ENCODE measurements at places on chromosomes 6 and 20.

DNA sequence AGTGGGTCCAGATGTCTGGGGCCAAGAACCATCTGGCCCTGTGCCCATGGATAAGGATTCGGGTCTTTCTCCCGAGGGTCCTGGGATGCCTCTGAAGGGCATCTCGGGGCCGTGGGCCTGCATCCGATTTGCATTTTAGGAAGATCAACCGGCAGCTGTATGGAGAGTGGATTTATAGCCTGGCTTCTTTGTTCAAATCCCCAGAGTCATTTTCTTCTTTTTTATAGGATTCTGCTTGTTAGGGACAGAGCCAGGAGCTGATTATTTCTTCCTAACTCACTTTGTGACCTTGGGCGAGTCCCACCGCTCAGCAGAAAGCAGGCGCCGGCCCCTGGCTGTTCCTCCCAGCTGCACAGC lies 52.9 kb upstream of the APCDD1L start:
- DNase-seq = no peak

GRCh38 chr6:44078827-44079671 lies 48.2 kb downstream of the MRPL14 start:
- peak; percentile 76 for DNase-seq

- peak; percentile 44 for DNase-seq
Observed at GRCh38 chr6:842141-842540, 149.2 kb upstream of the EXOC2 start.

GRCh38 chr6:85065831-85066230 lies 301.4 kb upstream of the TBX18 start:
- DNase-seq = no peak

DNA sequence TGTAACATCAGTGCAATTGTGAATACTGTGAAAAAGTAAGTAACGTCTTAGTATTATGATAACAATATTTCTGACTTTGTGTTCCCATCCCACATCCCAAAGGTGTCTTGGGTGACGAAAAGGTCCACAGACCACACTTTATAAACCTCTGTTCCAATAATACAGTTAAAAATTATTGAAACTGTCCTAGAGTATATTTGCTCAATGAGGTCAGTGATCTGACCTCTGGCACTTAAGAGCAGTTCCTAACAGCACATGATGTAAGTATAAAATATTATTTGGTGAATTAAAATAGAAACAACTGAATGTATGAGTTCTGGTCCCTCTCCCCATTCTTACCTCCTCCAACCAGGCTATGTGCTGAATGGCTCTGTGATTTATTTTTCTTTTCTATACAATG lies 566.4 kb upstream of the MMS22L start:
- no peak for DNase-seq

GRCh38 chr20:25205277-25206062 lies 10.0 kb downstream of the ENTPD6 start:
- DNase-seq = no peak

GRCh38 chr6:51550243-51550642 lies 537.2 kb downstream of the PKHD1 start:
- no peak for DNase-seq

- DNase-seq = no peak
Observed at GRCh38 chr20:53201588-53201987, 229.4 kb downstream of the TSHZ2 start.

DNA sequence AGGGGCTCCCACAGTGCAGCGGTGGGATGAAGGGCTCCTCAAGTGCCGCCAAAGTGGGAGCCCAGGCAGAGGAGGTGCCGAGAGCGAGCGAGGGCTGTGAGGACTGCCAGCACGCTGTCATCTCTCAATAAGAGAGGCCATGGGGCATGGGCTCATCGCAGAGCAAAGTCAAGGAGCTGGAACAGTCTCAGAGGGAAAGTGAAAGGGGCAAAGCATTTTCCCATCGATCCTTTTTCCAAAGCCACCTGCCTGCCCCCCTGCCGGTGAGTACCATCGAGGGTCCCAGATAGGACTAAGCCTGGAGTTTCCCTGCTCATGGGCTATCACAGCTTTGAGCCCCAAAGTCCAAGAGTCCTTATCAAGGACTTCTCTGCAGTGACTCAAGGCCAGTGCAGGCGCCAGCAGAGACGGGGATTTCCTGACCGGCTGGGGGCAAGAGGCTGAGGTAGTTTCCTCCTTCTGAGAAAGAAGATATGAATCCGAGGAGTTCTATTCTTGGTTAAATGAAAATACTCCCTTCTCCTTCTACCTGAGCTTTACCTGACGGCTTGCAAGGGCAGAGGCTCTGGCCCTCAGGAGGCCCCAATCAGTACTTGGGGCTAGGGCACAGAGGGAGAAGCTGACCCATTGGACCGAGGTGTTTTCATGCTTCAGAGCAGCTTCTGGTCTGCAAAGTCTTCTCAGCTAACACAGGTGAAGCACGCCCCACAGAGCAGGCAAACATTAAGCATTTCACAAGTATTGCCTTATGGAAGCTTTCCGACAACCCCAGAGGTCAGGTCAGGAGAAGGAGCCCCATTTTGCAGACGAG lies 22.6 kb downstream of the ETV7 start:
- DNase-seq = peak; percentile 69

- no peak for DNase-seq
Observed at GRCh38 chr6:107801173-107801886, 22.8 kb downstream of the SCML4 start.

DNA sequence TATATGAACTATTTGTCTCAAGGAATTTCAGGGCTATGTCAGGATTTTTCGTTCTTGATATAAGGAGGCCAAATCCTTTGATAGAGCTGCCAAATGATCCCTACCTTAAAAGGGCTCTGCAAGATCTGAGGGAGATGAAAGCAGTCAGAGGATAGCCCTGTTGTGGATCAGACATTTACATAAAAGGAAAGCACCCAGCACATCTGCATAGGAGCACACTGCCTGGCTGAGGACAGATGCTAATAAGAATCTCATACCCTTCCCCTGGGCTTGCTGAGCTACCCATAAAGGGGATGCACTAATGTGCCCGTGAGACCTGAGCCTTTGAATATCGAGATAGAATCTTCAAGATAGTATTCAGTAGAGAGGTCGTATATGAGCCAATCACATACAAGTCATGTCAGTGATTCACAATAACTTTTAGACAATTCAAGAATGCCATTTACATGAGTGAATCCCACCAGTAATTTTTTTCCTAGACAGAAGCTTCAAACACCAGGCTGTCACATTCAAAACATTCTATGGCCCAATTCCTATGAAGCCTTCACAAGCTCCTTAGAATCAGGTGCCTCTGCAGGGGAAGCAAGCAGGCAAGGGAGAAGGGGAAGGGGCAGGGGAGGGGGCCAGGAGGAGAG lies 71.1 kb downstream of the STMND1 start:
- no peak for DNase-seq

- no peak for DNase-seq
Observed at GRCh38 chr6:20379231-20379630, 22.4 kb upstream of the E2F3 start.

- DNase-seq = peak; percentile 15
Observed at GRCh38 chr6:101918471-101918870, 525.0 kb downstream of the GRIK2 start.

- no peak for DNase-seq
Observed at GRCh38 chr20:21518292-21518991, 4.6 kb upstream of the NKX2-2 start.

GRCh38 chr20:432208-432607 lies 24.1 kb downstream of the RBCK1 start:
- no peak for DNase-seq

GRCh38 chr6:22613695-22614094 lies 44.3 kb downstream of the HDGFL1 start:
- DNase-seq = peak; percentile 89

- DNase-seq = no peak
Observed at GRCh38 chr6:164010441-164011103, 596.1 kb downstream of the QKI start.

DNA sequence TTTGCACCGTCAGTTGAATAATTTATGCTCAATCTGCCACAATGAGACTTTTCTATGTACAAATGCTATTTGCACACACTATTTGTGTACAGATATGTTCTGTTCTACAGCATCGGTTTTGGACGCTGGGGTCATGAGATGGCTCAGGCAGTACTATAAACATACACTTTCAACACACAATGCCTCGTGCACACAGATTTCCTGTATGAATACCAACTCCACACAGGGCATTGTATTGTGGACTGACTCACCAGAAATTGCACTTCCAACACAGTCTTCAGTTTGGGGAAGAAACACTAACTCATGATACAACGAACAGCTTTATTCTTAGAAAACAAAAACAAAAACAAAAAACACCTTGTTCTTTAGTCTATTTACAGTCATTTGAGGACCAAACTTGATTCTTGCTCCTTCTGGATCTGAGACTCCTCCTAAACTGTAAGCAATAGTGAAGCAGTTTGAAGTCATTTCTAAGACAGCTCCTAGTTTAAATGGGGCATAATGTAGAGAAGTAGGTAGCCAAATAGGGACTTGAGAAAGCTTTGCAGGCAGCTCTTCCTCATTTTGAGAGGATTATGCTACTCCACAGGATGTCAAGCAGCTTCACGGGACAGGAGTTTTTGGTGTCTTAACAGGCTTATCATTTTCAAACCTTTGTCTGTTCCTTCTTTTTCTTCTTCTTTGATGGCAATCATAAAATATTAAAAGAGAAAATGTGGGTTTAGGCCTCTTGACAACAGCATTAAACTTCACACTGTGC lies 33.7 kb downstream of the GJA10 start:
- DNase-seq = peak; percentile 35

- DNase-seq = no peak
Observed at GRCh38 chr20:49965781-49966305, 16.9 kb upstream of the SNAI1 start.

DNA sequence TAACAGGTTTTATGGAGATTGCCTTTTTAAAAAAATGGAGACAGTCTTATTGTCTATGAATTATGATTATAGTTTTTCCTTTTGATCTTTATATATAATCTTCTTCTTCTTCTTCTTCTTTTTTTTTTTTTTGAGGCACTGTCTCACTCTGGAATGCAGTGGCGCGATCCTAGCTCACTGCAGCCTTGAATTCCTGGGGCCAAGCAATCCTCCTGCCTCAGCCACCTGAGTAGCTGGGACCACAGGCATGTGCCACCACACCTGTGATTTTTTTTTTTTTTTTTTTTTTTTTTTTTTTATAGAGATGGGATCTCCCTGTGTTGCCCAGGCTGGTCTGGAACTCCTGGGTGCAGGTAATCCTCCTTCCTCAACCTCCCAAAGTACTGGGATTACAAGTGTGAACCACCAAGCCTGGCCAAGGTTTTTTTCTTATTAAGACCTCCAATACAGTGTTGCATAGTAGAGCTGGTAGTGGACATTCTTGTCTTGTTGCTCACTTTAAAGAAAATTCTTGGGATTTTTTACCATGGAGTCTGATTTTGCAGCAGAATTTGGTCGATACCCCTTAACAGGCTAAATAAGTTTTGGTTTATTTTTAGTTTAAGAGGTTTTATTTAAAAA lies 46.5 kb downstream of the STK4 start:
- peak; percentile 78 for DNase-seq

GRCh38 chr6:103167345-103168071 lies 1692.2 kb downstream of the HACE1 start:
- no peak for DNase-seq

DNA sequence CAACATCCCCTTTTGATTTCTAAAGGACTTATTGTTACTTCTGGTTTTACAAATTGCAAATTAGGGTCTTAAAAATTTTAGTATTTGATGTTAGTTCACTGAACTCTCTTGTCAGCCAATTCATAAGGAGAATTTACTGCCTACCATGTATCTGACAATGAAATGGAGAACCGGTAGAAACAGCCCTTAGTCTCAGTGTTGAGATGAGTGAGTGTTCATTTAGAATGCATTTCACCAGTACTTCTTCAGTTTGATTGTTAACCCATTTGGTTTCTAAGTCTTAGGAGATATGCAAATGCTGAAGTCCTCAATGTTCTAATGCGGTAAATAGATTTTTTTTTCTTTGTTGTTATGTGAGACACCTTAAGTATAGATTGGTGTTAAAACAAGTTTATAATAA lies 616.3 kb upstream of the FLRT3 start:
- no peak for DNase-seq

DNA sequence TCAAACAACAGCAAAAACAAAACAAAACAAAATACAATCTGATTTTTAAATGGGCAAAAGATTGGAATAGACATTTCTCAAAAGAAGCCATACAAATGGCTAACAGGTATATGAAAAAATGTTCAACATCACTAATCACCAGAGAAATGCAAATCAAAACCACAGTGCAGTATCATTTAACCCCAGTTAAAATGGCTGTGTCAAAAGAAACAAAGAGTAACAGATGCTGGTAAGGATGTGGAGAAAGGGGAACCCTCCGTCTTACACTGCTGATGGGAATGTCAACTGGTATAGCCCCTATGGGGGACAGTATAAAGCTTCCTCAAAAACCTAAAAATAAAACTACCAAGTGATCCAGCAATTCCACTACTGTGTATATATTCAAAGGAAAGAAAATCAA lies 10.9 kb upstream of the NELFCD start:
- DNase-seq = no peak

GRCh38 chr6:125136378-125136777 lies 17.2 kb upstream of the TPD52L1 start:
- DNase-seq = no peak

- DNase-seq = no peak
Observed at GRCh38 chr20:31853481-31853880, 8.1 kb upstream of the FOXS1 start.

DNA sequence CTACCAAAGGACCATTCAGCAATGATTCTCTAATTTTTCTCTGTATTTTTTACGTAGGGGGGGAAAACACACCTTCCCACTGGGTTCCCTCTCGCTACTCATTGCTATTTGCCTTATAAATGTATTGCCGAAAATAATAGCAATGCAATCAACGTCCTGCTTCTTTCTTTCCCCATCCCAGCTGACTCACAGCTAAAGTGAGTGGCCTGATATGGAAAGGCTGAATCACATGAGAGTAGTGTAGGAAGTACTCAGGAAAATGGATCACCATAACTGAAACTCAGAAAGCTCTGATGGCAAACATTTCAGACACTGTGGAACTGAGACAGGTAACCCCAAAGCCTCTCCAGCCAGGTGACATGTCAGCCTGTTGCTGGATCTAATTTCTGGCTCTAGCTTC lies 49.3 kb upstream of the SRPK1 start:
- peak; percentile 66 for DNase-seq

- DNase-seq = no peak
Observed at GRCh38 chr6:131898718-131899117, 52.5 kb downstream of the CCN2 start.

GRCh38 chr20:15155848-15156401 lies 818.5 kb upstream of the FLRT3 start:
- no peak for DNase-seq

- no peak for DNase-seq
Observed at GRCh38 chr6:75301088-75301487, 16.5 kb upstream of the TMEM30A start.

DNA sequence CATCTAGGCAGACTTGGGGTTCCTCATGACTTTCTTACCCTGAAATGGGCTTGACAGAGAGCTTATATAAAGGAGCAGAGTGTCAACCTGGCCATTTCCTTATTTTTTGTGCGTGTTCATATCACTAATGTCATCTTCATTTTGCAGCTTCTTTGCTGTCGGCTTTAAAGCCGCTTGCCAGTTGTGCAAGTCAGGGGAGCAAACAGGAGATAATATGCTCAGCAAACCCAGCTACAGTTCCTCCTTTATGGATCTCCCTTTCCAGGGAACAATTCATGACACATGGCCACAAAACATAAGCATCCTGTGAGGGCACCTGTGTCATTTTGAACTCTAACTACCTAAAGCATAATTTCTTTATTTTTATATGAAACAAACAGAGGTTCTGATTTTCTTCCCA lies 6.5 kb upstream of the TUBB2B start:
- no peak for DNase-seq

Measured in choroid plexus epithelial cell (primary cell).